ENCODE measurements at places on chromosomes 12 and 14.

DNA sequence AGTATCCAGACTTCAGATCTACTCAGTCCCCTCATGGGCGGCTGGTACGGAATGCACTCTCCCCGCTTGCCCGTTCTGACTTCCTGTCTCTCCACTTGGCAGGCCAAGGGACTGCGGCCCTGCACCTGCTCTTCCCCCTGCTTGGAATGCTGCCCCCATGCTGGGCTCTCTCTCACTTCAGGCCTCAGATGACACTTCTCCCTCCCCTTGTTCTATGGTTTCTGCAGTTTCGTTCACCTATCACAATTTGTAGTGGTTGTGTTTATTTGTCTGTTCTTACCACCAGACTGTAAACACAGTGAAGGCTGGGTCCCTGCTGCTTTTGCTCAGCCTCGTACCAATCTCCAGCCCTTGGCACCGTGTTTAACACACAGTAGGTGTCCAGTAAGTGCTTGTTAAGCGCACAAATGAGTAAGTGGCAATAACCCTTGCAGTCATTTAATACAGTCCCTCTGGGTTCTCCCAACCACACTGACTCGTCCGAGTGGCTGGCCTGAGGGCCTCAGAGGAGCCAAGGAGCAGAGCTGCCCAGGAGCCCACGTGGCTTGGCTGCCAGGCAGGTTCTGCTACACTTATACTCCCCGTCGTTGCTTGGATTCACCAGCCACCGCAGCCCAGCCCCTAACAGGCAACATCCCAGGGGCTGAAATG, 11.8 kb downstream of the SLC6A12 start:
- no peak for DNase-seq

- DNase-seq, result peak; percentile 59
Observed at GRCh38 chr14:99574099-99574880, 29.7 kb downstream of the CCDC85C start.

DNA sequence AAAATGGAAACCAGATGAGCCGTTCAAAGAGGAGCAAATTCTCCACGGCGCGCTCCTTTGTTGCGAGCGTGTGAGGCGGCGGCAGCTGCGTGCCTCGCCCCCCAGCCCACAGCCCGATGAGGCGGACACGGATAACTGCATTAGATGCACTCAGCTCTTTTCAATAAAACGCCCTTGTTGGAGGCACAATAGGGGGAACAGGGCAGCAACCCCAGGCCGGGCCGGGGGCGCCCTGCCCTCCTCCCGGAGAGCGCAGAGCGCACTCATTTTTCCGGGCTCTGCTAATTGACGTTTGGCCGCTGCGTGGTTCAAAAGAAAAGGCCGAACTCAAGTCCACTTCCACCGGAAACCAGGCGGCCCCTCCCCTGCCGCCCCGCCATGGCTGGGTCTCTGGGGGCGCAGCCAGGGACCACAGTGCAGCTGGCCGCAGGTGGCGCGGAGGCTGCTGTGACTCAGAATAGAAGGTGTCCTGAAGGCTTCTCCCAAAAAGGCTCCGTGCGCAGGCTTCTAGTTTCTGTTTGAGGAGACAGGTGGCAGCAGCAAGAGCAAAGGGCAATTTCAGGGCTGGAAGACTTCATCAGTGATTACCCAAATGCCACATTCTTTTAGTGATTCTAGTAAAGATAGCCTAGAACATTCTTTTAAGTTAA, 29.0 kb upstream of the SMOC1 start:
- DNase-seq, result no peak

- DNase-seq, result no peak
Observed at GRCh38 chr12:3694673-3695072, 58.2 kb downstream of the CRACR2A start.

DNA sequence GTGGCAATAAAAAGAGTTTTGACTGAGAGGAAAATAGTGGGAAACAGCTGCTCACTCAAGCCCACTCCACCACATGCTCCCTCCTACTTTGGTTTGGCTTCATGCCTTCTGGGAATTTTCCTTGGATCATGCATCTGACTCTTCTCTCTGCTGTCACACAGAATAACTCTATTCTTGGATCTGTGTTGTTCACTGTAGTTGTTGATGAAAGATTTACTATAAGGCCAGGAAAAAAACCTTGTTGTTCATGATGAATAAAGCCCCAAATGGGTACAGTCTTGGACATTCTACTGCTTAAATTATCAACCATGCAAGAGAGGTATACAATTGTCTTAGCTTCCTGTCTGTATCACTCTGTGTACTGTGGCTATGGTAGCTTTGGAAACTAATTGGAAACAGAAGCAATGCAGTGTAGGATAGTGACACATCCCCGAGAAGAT, 70.5 kb downstream of the TMX1 start:
- no peak for DNase-seq

GRCh38 chr12:3311027-3311402, 180.0 kb upstream of the PRMT8 start:
- no peak for DNase-seq

- no peak for DNase-seq
Observed at GRCh38 chr14:22276913-22277816, 311.9 kb downstream of the DAD1 start.

GRCh38 chr12:131988054-131988796, 38.5 kb downstream of the EP400 start:
- no peak for DNase-seq

GRCh38 chr14:59772233-59772632, 98.3 kb downstream of the RTN1 start:
- DNase-seq, result no peak

GRCh38 chr14:93073358-93073707, 42.4 kb downstream of the ITPK1 start:
- no peak for DNase-seq

- DNase-seq, result no peak
Observed at GRCh38 chr14:71713016-71713415, 219.2 kb upstream of the RGS6 start.

DNA sequence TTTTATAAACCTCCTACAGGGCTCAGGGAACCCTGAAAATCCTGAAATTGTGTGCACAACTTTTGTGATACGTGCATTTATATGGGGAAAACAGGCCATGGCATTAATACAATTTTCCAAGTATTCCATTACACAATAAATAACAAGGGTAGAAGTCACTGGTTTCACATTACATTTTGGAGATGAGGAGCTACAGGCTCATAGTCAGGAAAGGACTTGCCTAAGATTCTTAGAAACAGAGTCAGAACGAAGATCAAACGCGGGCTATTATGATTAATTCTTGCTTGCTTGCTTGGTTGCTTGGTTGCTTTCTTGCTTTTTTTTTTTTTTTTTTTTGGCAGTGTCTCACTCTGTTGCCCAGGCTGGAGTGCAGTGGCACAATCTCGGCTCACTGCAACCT, 16.7 kb downstream of the NOS1 start:
- no peak for DNase-seq

DNA sequence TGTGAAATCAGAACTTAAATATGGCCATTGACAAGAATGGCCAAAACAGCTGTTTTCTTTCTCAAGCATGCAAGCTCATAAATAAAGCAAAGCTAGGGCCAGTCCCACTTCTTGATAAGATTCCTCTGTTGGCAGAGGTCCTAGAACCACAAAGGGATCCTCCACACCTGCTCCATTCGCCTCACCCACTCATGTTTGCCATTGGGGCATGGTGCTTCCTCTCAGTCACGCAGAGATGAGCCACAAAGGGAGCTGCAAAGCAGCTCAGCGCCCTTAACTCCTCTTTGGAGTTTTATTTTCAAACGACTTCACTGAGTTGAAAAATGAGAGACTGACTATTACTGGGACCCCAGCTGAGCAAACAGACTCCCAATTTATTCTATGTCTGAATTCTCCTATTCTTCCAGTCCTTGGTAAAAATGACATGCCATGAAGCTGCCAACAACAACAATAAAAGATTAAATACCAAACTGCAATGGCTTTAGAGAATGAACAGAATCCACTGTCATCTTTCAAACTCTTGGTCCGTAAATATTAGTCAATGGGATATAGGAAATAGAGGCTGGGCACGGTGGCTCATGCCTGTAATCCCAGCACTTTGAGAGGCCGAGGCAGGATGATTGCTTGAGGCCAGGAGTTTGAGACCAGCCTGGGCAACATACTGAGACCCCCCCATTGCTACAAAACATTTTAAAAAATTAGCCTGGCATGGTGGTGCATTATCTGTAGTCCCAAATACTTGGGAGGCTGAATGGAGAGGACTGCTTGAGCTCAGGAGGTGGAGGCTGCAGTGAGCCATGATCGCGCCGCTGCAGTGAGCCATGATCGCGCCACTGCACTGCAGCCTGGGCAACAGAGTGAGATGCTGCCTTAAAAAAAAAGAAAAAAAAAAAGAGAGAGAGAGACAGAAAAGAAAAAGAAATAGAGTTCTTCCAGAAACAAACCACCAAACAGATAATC, 16.4 kb downstream of the MANSC1 start:
- DNase-seq, result no peak

- DNase-seq, result no peak
Observed at GRCh38 chr12:99418379-99418778, 229.2 kb upstream of the GARIN6 start.

DNA sequence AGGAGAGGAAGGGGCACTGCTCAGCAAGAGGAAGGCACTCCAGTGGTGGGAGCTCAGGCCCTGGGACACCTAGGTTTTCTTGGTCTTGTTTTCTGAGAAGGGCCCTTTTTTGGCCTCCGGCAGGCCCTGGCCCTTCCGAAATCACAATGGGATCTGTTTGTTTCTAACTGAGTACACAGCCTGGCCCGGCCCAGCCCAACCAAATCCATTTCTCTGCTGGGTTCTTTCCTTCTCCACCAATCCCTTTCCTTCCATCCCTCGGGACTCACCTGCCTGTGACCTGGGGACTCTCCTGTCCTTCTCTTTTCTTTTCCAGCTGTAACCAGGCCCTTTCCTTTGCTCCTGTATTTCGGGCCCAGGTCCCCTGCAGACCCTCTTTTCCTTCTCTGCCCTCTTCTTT, 18.6 kb downstream of the TEAD4 start:
- no peak for DNase-seq

DNA sequence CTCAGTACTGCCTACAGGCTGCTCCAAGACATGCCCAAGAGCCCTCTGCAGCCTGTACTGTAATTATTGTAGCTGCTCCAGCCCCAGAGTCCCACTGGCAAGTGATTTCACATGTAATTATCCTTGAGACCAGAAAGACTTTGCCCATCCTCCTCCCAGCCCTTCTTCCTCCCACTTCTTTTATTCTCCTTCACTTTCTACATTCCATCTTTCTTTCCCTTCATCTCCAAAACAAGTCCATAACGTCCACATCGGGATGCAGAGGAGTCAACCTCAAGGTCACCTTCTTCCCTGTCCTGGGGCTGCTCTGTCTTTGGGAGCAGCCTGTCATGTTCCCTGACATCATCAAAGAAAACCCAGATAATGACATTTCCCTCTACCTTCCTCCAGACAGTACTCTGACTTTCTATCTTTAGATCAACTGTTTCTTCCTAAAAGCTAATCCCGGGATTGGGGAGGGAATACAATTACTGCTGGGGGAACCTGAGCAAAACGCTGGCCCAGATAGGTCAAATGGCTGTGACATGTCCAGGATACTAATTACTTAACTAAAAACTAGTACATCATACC, 39.1 kb downstream of the SLC8A3 start:
- DNase-seq, result no peak

DNA sequence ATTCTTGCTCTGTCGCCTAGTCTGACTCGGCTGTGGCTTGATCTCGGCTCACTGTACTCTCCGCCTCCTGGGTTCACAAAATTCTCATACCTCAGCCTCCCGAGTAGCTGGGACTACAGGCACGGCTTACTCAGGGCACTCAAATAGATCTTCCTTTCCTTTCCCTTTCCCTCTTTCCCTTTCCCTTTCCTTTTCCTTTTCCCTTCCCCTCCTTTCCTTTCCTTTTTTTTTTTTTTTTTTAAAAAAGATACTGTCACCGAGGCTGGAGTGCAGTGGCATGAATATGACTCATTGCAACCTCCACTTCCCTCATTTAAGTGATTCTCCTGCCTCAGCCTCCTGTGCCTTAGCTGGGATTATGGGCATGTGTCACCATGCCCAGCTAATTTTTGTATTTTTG, 86.0 kb downstream of the AEBP2 start:
- DNase-seq, result no peak

DNA sequence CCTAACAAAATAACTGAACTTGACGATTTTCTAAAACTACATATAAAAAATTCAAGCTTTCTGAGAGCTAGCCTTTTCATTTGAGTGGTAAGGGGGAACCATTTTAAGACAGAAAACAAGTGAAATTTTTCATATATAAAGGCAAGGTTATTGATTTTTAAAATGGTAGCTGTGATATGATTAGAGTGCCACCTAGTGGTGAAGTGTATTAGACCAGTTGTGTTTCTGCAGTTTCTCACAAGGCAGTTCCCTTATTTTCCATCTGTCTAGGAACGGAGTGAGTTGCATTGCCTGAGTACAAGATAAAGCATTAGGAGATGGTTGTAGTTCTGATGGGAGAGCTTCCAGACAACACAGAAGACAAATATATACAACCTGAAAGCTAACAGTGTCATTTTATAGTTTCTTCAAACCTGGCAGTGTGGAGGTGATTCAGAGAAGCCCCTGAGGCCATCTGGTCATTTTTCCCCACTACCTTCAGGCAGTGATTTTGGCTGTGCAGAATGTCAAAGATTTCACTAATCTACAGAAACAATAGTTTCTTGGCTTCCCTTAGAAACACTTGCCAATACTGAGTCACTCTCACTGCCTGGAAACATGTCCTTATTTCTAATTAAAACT, 180.8 kb downstream of the C12orf50 start:
- peak; percentile 99 for DNase-seq

DNA sequence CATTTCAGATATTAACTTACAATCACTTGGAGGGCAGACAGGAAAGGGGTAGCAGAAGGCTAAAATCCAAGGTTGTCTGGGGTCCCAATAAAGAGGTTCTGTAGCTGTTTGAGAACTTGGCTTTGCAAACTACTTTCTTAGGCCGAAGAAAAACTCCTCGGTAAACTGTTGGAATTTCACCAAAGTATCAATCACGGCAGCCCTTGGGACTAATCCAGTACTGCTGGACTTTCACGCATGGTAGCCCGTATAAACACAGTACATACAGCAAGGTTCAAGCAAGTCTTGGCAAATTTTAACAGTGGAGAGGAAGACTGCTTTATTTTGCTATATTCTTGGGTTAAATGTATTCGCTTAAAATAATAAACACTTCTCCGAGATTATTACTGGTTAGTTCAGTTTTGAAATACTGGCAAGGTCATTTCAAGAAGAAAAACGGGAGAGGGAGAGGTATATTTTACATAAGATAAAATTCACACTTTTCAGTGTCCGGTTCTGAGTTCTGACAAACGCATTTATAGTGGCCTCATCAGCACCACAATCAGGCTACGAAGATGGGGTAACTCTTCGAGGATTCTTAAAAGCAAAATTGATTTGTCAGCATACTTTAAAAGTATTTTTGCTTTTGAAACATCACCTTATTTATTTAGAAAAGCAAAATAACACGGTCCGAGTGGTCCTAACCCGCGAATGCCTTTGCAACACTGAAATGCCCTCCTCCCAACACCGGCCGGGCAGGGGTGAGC, 1.3 kb downstream of the SETD3 start:
- DNase-seq, result no peak

- DNase-seq, result no peak
Observed at GRCh38 chr14:60720962-60721325, 3.2 kb downstream of the SIX4 start.

- DNase-seq, result no peak
Observed at GRCh38 chr14:31746326-31746725, 185.1 kb downstream of the NUBPL start.

GRCh38 chr14:48616931-48617330, 941.5 kb upstream of the MDGA2 start:
- DNase-seq, result no peak

GRCh38 chr12:47286676-47287075, 206.9 kb upstream of the AMIGO2 start:
- no peak for DNase-seq

- DNase-seq, result no peak
Observed at GRCh38 chr14:74475678-74476077, 17.4 kb downstream of the NPC2 start.
